ENCODE measurements at places on chromosomes 16 and 17.

DNA sequence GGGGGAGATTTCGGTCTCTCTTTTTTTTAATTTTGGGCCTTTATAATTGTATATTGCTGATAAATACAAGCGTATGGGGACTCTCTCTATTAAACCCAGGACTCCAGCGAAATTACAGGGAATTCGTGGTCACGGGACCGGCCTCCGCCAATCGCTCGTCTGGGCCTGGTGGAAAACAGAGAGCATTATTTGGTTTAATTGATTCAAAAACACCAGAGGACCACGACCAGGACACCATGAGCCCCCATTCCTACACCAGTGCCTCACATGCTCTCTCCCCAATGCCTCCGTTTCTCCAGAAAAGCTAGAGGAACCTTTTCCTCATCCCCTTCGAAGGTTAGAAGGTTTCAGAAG is at the start of gene HOXB2:
Gene HOXB2, minus strand, starts transcription at position 88 of the 354 bp plus-strand sequence. CDS start 198 bp downstream, outside the sequence.
- DNase-seq: no peak

DNA sequence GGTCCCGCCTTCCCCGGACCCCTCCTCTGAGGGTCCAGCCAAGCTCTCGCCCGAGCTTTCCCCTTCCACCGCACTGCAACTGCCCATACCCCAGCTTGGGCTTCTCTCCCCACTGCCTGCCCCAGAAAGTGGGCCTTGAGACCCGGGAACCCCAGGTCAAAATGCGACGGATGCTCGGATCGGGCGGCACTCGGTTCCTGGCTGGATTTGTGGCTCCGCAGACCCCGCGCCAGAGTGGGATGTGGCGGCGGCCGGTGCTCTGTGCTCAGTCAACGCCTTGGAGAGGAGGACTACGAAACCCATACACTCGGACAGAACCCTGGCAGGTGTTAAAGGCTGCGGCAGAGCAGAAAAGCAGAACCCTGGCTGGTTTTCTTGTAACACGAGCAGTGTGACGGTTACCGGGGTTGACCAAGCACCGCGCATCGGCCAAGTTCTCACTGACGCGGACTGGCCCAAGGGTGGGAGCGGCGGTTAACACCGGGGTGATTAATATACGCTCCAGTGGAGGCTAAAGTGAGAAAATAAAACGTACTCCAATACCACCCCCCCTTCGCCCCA is 885 bp upstream of the SLFN13 start:
- DNase-seq: no peak

DNA sequence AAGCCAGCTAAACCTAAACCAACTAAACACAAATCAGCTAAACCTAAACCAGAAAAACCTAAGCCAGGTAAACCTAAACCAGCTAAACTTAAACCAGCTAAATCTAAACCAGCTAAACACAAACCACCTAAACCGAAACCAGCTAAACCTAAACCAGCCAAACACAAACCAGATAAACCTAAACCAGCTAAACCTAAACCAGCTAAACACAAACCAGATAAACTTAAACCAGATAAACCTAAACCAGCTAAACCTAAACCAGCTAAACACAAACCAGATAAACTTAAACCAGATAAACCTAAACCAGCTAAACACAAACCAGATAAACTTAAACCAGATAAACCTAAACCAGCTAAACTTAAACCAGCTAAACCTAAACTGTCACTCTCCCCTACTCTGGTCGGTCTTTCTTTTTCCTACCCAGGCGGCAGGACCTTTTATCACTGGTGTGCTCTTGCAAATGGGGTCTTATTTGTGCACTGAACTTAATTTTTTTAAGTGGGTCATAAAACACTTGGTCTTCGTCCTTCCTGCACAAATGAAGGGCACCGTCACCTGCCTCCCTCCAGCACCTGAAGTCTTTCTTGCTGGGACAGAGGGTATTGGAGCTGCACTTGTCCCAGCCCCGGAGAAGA is 7.2 kb downstream of the EVPL start:
- no peak for DNase-seq

DNA sequence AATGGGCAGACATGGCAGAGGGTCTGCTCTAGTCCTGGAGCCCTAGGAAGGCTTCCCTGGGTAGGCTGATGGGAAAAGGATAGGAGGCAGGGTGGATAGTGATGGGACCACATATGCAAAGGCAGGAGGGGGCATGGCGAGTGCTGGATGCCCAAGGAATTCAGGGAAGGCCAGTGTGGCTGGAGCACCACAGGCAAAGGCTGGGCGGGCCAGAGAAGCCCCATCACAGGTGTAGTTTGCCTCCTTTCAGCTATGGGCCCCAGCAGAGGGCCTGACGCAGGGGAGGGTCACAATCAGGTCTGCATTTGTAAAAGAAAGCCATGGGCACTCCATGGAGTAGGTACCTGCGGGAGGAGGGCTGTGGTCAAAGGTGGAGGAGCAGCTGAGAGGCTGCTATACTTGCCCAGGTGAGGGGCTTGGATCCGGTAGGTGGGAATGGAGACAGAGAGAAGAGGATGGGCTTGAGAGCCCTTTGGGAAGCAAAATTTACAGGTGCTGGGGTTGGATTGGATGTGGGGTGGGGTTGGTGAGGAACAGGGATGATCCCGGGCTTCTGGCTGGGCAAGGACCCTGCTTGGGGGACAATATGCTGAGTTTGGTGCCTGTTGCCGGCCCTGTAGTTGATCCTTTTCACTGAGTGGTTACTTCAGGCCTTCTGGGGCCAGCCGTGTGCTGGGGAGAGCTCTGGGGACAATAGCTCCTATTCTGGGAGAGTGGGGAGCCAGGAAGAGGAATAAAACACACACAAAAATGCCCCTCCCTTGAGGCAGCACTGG is 6.5 kb upstream of the COL1A1 start:
- DNase-seq: no peak

DNA sequence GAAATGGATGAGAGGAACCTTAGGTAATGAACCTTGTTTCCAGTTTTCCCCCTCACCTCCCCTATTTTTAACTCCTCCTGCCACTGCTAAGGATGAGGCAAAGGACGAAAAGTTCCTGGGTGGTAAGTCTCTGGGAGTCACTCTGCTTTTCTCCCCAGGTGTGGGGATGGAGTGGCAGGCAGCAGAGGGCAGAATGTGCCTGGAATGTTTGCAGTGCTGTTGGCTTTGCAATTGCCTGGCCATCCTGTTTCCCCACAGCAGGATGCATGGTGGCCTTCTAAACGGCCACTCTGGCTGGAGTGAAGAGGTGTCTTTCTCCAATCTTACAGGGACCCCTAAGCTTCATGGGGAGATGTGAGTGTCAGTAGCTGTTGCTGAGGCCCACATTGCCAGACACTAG is 432.5 kb upstream of the ZFHX3 start:
- DNase-seq: no peak

GRCh38 chr17:10699856-10700255 is 2.5 kb downstream of the ADPRM start:
- no peak for DNase-seq

DNA sequence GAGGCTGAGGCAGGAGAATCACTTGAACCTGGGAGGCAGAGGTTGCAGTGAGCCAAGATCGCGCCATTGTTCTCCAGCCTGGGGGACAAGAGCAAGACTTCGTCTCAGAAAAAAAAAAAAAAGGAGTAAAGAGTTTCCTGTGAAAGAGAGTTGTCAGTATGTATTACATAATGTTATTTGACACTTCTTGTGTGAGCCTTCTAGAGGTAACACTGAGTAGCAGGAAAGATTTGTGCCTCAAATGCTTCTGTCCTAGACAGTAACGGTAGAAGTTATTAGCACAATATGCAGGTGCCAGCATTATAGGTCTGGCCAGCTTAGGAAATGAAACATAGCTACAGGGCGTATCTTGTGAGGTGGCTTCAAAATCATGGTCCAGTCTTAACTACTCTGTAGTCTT is 6.2 kb downstream of the RPS6KB1 start:
- no peak for DNase-seq
